Activated CD8-positive, alpha-beta memory T cell treated with anti-CD3 and anti-CD28 coated beads for 1 hour (primary cell): ENCODE measurements at places on chromosomes 7 and 10.

DNA sequence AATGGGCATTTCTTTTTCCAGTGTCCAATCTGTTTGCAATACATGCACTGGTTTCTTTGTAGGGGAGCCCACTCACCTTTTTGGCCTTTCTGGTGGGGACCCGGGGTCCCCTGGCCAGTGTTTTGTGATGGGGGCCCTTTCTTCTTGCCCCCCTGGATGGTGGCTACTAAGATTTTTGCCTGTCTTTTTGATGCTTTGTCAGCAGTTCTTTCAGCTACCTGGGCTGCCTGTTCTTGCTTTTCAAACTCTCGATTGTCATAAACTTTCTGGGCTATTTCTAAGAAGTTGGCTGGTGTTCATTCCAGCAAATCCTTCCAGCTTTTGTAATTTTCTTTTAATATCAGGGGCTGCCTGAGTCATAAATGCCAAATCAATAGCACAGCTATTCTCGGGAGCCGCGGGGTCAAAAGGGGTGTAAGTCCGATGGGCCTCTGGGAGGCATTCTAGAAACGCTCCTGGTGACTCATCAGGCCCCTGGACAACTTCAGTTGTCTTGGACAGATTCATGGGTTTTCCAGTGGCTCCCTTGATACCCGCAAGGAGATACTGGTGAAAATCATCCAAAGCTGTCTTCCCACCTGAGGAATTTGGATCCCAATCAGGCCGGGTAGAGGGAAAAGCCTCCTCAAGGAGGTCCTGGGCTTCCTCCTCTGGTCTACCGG is 79.0 kb downstream of the PRR15 start:
- DNase-seq, result no peak

DNA sequence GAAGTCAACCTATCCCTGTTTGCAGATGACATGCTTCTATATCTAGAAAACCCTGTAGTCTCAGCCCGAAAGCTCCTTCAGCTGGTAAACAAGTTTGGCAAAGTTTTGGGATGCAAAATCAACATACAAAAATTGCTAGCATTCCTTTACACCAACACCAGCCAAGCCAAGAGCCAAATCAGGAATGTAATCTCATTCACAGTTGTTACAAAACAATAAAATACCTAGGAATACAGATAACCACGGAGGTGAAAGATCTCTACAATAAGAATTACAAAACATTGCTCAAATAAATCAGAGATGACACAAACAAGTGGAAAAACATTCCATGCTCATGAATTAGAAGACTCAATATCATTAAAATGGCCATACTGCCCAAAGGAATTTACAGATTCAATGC is 50.4 kb upstream of the ZNF365 start:
- no peak for DNase-seq

GRCh38 chr10:69635428-69636272 is 5.6 kb downstream of the FAM241B start:
- no peak for DNase-seq

- DNase-seq, result no peak
Measured at GRCh38 chr10:131093795-131094366, 217.6 kb downstream of the TCERG1L start.

DNA sequence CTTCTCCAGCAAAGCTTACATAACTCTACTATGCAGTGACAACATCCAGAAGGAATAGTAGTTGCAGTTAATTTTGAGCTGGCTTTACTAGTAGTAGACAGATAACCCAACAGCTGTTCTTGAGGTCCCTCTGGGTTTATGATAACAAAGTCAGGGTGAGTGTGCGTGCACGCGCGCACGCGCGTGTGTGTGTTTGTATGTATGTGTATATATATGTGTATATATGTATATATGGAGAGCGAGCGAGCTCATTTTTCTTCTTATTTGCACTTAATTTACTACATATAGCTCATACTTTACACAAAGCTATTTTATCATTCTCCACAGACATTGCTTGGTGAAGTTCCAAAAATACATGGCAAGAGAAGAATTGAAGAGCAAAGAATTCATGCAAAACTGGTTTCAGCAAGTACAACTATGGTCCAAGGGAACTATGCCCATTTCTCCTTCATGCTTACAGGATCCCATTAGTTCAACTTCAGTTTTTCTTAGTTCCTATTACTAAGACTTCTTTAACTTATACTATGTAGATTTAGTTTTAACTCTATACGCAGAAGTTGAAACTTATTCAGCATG is 105.9 kb upstream of the TMEM168 start:
- no peak for DNase-seq

GRCh38 chr10:45377321-45377720 is 3.3 kb downstream of the ALOX5 start:
- DNase-seq, result no peak

DNA sequence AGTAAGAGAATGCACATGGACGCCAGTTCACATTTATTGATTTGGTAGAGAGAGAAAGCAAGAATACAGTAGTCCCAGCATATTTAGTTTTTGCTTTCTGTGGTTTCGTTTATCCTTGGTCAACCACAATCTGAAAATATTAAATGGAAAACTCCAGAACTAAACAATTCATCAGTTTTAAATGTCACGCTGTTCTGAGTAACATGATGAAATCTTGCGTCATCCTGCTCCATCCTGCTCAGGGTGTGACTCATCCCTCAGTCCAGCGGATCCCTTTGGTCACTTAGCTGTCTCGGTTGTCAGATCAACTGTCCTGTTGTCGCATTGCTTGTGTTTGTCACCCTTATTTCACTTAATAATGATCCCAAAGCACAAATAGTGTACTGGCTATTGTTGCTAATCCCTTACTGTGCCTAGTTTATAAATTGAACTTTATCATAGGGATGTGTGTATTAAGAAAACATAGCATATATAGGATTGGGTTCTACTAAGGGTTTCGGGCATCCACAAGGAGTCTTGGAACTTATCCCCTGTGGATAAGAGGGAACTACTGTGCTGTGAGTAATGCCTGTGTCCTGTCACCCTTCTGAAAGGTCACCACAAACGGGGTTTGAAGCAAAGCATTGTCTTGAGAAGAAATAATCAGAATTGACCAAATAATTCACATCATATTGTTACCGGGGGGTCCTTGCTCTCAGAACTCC is 73.6 kb downstream of the OTUD1 start:
- no peak for DNase-seq

- no peak for DNase-seq
Measured at GRCh38 chr7:96591900-96592676, 117.6 kb downstream of the SEM1 start.

GRCh38 chr7:144606261-144606660 is 202.8 kb upstream of the NOBOX start:
- DNase-seq, result no peak

GRCh38 chr10:71665456-71665855 is 54.1 kb downstream of the C10orf105 start:
- no peak for DNase-seq

DNA sequence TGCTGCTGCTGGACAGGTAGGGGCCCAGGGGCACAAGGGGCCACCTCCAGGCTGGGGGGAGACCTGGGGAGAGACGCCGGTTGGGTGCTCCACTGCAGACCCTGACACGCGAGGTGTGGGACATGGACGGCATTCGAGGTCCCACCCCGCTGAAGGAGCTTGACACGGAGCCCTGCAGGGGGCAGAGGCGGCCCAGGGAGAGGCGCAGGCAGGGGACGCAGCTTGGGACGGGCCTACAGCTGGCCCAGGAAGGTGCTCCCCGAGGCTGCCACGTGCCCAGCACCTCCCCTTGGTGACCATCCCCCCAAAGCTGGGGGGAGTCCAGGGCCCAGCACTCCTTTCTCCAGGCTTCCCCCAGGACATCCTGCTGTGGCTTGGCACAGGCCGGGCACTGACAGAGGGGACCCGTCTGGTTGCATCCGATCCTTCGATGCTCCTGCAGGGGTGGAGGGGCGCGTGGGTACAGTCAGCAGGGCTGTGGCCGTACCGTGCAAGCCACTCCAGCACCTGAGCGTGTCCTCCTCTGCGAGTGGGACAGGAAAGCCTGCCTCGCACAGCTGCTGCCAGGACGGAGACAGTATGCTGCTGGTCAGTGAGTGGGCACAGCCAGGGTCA is 174.4 kb downstream of the ELFN1 start:
- DNase-seq, result no peak

DNA sequence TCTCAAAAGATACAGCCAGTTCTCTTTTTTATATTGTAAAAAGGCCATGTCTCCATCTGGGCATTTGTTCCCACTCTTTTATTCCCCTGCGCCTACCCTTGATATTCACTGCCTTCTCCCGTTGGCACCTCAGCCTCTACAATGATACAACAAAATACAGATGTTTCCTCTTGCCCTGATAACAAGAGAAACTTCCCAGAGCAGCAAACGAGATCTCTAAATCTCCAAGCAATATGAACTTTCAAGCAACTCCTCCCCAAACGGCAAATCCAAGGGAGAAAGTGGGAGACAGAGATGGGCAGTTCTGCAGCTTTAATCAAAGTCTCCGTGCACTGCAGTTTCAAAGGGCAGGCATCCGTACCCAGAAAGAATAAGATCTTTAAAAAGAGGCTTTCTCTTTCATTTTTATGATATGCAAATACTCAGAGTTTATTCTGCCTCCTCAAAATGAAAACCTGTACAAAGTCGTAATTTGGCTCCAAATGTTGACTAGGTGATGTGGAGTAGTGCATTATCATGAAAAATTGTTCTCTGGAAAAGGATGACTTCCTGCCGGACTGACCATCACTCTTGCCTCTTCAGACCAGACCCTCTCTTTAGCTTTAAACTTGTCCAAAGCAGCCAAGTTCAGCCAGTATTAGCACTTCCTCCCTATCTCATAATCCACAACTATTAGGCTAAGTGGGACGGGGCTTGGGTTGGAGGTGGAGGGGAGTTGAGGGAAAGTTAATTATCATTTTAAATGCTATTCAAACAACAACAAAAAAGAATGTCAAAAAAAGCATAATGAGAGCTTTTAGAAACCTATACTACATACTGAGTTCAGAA is 682 bp downstream of the HGF start:
- DNase-seq, result no peak

DNA sequence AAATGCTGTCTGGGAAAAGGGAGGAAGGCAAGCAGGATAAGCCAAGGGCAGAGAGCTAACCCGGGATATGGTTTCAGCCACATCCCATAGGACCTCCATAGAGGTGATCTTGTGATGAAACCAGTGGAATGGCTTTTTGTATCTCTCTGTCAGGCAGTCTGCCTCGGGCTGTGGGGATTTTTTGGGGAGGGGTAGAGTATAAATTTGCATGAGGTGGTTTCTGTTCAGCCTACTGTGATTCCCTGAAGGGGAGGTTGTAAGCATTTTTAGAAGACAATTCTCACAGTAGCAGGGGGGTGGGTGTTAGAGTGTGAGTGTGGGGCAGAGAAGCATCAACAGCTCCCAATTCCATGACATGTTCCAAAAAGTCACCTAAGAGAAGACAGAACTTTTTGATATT is 11.8 kb downstream of the OR9A2 start:
- no peak for DNase-seq

DNA sequence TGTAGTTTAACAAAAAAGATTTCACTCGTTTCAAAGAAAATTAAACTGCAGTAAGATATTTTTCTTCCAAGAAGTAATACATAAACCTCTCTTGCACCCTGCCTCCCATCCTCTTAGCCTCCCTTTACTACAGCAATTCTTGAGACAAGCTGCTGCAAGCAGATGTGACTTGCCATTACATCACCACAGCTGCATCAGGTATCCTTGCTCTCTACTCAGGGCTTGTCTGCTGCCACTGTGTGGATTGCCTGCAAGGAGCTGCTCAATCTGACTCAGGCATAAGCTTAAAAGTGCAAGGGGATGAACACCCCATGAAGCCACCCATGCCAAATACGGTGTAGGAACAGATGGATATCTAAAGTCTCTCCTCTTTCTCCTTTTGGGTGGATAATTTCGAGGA is 609.9 kb downstream of the DNAJB9 start:
- DNase-seq, result no peak

- DNase-seq, result no peak
Measured at GRCh38 chr10:82768040-82768439, 893.0 kb downstream of the NRG3 start.

- DNase-seq, result no peak
Measured at GRCh38 chr10:129293991-129294700, 172.9 kb upstream of the MGMT start.

DNA sequence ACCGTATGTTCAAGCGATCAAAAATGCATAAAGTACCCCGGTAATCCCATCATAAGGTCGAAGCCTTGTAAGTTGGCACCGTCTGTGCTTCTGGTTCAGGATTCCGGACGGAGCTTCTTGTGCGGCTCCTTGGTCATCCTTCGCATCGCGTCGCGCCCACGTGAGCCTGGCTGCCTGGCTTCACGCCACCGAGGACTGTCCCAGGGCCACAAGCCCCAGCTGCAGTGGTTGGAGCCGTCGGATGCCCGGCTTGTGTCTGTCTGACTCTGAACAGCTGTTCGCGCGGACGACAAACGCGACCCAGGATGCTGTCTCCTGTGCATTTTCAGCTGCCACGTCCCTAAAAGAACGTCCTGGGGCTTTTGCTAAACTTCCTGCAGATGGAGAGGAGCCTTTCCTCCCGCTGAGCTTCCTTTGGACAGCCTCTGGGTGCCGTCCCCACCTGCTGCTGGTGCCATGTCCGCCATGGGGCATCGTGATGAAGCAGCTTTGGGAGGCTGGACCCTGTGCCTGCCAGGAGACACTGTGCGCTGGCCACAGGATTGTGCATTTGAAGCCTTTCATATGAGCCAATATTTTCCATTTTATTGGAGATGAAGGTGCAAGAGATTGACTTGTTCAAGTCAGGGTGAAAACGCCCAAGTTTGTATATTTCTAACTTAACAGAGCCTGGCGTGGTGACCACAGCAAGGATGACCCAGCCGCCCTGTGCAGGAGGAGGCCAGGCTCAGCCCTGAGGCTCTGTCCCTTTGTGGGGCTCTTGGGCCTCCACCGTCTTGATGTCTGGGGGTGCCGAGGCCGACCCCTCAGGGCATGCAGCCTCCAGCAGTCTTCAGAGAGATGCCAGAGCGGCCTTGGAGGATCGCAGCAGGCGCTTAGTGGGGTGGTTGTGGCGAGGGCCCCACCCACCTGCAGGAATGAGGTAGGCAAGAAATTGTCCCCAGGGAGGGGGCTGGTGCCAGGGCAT is 6.7 kb upstream of the JAKMIP3 start:
- DNase-seq, result no peak

DNA sequence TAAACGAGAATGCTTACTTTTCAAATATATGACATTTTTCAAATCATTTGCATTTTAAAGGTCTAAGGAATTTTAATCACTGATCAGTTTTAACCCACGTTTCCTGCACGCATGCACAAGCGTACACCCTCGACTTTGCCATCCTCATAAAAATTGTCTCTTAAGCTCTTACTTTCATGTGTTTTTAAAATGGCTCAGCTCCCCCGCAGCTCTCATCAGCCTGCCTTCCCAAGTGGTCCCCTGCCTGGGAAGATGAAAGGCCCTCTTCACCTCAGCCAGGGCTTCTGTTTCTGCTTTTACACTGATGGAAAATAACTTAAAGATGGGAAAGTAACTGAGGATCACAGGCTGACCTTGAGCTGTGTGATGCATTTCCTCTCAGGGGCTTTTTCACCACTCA is 131.6 kb upstream of the LSM8 start:
- DNase-seq, result no peak

DNA sequence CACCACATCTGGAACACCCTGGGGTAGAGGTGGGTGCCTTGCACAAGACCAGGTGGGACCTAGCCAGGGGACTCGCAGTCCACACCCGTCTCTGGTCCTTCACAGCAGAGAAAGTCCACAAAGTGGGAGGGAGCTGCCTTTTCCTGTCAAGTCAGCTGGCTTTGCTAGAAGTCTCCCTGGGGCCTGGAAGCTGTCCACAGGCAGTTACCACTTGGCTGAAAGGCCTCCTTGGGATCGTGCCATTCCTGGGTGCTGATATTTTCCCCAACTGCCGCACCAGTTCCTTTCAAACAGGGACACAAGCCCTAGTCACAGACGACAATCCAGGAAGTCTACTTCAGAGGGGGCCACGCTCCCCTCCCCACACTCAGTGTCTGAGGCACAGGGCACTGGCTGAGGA is 75.4 kb downstream of the AFAP1L2 start:
- no peak for DNase-seq

- DNase-seq, result no peak
Measured at GRCh38 chr7:74097937-74098614, 14.5 kb downstream of the LIMK1 start.
